ENCODE measurements at places on chromosomes 1 and 21.

DNA sequence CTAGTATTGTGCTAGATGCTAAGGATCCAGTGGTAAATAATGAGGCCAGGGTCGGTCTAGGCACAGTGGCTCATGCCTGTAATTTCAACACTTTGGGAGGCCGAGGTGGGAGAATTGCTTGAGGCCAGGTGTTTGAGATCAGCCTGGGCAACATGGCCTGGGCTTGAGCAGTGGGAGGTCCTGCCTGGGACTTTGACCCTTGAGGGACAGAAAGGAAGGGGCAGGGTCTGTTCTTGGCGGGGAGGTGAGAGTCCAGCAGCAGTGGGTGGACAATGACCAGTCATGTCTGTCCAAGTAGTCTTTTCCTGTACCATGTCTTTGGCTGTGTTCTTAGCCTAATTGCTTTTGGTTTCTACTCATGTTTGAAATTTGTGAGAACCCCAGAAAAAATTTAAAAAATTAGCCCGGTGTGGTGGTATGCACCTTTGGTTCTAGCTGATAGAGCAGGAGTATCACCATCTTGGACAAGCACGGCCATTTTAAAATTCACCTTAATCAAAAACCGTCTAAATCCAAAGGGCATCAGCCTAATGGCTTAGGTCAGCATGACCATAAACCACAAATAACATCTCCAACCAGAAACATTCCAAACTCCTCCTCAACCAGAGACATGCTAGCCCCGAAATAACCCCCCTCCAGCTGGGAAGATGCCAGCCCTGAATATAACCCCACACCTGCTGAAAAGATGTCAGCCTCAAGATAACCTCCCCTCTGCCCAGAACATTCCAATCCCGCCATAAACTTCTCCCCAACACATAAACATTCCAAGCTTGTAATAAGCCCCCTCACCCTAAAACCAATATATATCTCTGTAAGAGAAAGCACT lies 6.8 kb upstream of the AK2 start:
- DNase-seq = no peak

- no peak for DNase-seq
Measured at GRCh38 chr21:15645830-15646229, 84.0 kb upstream of the USP25 start.

DNA sequence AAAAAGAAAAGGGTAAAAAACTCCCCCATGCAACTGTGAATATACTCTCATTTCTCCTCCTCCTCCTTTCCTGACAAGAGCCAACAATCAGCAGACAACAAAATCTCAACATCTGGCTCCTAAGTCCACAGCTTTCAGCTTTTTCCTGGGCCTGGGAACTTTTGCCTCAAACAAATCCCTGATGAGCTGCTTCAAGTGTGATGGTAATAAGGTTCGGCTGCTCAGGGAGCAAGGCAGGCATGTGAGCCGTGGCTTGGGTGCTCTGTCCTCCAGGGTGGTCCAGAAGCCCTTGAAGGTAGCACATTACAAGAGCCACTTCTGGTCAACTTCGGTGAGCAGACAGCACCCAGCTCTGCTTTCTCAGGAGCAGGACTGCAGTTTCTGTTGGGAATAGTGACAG lies 46.3 kb downstream of the ITPKB start:
- no peak for DNase-seq

GRCh38 chr1:219416598-219417238 lies 196.2 kb downstream of the ZC3H11B start:
- peak; percentile 42 for DNase-seq

GRCh38 chr1:180042988-180043622 lies 88.5 kb downstream of the CEP350 start:
- DNase-seq = no peak

DNA sequence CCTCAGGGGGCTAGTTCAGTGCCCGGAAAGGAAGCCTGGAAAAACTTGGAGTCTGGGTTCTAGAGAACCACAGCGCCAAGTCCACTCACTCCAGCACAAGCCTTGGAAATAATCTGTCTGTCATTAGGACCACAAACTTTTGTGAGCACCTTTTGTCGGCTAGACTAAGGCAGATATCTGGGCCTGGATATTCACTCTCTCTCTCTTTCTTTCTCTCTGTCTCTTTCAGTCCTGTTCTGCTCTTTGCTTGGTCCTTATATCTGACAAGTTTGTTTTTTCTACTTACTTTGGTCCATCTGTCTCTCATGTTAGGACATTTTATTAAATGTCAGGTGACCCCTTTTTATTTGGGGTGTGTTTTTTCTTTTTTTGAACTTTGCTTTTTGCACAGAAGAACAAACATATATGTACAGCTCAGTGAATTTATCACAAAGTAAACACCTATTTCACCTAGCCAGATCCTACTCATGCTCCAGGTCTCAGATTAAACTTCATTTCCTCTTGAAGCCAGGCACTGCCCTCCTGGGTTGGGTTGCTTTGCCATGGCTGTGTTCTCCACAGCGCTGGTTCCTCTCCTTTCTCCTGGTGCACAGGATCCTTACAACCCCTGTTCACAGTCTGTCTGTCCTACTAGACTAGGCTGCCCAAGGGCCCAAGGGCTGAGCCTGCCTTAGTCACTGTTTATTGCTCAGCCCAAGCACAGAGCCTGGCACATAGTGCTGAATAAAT lies 40.8 kb downstream of the TCEANC2 start:
- no peak for DNase-seq

DNA sequence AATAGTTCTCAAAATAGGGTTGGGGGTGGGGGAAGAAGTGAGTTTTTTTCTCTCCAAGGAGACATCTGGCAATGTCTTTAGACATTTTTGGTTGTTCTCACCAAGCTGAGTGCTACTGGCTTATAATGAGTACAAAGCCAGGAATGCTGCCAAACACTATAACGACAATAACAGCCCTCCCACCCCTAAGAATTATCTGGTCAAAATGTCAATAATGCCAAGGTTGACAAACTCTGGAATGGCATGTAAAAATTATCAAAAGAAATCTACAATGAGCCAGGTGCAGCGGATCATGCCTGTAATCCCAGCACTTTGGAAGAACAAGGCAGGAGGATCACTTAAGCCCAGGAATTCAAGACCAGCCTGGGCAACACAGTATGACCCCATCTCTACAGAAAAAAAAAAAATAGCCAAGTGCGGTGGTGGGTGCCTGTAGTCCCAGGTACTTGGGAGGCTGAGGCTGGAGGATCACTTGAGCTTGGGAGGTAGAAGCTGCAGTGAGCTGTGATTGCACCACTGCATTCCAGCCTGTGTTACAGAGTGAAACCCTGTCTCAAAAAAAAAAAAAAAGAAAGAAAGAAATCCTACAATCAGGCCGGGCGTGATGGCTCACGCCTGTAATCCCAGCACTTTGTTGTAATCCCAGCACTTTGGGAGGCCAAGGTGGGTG lies 2.5 kb downstream of the ATP5PF start:
- DNase-seq = no peak

DNA sequence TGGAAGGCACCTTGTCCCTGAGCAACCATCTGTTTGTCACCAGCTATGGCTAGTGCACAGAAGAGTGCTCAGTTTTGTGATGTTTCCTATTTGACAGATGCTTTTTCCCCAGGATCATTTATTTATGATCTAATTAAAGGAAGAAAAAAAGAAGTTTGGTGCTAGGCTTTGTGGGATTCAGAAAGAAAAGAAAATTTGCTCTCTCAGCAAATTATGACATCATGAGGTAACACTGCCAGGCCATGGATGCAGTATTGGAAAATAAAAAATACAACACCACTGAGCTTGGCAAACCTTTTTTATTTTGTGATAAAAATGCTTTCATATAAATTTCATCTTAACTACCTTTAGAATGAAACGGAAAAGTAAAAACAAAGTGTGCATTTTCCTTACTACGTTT lies 15.5 kb upstream of the ADAM30 start:
- no peak for DNase-seq

GRCh38 chr1:150683914-150684313 lies 13.0 kb downstream of the GOLPH3L start:
- DNase-seq = peak; percentile 25

- no peak for DNase-seq
Measured at GRCh38 chr1:58687516-58687915, 12.3 kb downstream of the MYSM1 start.

GRCh38 chr1:26731233-26731902 lies 35.6 kb downstream of the ARID1A start:
- no peak for DNase-seq

- DNase-seq = no peak
Measured at GRCh38 chr1:92096317-92096716, 16.2 kb downstream of the BTBD8 start.

- DNase-seq = no peak
Measured at GRCh38 chr1:155944444-155944799, 3.0 kb downstream of the RXFP4 start.

GRCh38 chr1:19461220-19461554 lies 24.2 kb downstream of the CAPZB start:
- DNase-seq = no peak

- no peak for DNase-seq
Measured at GRCh38 chr1:166902279-166902678, 26.2 kb upstream of the TADA1 start.

- DNase-seq = no peak
Measured at GRCh38 chr21:44390886-44391285, 37.5 kb downstream of the TRPM2 start.

GRCh38 chr1:6891781-6892579 lies 106.7 kb downstream of the CAMTA1 start:
- no peak for DNase-seq

DNA sequence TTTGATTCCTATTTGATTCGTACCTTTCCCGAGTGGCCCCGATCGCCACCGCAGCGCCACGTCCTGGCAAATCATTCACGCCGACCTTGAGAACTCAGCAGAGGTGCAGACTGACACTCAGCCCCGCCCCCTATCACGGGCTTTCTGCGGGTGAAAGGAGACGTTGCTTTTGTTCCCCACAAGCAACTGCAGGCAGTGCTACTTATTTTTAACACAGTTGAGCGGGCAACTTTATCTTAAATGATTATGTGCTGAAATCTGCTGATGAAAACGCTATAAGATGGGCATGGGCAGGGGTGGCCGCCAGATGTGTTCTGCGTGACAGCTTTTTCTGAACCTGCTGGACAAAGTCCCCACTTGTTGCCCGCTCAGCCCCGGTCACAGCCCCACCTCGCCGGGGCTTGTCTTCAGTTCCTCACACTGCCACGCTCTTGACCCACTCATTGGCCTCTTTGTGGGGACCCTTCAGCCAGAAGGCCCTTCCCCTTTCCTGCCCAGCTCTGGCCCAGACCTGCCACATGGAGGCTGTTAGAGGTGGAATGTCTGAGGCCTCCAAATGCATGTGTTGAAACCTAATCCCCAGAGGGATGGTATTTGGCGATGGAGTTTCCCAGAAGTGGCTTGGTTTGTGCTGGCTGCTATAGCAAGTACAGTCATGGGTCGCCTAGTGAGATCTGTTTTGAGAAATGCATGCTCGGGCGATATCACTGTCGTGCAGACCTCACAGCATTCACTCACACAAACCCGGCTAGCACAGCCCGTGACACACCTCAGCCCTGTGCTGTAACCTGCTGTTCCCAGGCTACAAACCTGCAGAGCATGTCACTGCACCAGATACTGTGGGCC lies 15.7 kb upstream of the PDXK start:
- DNase-seq = peak; percentile 20

- no peak for DNase-seq
Measured at GRCh38 chr21:26127918-26128317, 42.7 kb downstream of the APP start.

- no peak for DNase-seq
Measured at GRCh38 chr1:37995751-37996345, 6.0 kb upstream of the SF3A3 start.

DNA sequence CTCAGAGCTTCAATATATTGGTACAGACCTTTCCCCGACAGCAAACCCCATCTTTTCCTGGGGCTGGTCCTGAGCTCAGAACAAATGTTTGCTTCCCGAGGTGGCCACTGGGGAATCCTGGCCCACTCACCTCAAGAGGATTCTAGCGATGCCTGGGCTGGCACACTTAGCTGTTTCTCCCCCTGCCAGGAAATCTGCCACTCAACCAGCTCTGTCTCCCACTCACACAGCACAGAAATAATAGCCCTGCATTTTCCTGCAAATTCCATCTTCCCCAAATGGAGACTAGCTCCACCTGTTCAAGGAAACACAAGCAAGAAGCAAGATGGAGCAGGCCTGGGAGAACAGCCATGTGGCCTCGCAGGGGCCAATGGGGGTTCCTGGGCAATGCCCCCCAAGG lies 21.1 kb downstream of the KCNN3 start:
- no peak for DNase-seq

DNA sequence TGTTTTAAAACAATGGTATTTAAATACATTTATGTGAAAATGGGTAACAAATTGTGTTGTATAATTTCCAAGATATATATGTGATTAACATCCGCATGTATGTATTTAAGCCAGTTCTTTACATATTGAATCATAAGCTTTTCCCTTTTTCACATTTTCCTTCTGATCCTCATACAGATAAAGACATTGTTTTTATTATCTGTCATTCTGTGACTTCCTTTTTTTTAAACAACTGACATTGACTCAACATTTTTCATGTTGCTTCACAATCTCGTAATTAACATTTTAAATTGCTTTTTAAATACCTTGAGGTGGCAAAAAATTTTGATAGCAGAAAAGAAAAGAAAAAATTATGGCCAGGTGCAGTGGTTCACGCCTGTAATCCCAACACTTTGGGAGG lies 1.4 kb downstream of the STXBP3 start:
- DNase-seq = no peak

GRCh38 chr1:89519779-89520358 lies 4.8 kb upstream of the LRRC8B start:
- peak; percentile 71 for DNase-seq

DNA sequence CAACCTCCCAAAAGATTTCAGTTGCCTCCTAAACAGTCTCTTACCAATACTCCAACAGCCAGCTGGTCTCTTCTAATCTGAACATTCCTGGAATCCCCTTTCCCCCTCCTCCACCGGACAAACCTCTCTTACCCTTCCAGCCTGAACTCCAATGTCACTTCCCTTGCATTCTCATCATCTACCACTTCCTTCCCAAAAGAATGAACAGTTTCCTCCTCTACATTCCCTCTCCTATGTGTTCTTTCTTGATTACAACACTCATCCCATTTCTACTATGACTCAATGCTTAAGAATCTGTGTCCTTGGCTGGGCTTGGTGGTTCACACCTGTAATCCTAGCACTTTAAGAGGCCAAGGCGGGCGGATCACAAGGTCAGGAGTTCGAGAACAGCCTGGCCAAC lies 417.1 kb downstream of the SETD4 start:
- no peak for DNase-seq

DNA sequence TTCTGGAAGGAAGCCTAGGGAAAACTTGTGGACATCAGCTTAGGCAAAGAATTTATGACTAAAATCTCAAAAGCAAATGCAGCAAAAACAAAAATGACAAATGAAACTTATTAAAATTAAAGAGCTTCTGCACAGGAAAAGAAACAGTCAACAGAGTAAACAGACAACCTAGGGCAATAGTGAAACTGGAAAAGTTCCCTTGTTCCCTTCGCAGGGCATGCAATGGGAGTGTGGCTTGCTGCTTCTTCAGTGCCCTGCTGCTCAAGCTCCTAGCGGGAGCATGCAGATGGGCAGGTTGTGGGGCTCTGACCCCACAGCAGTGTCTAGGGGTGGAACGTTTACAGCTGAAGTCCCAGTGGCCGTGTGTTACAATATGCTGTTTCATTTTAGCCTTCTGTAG lies 1797.4 kb downstream of the NCAM2 start:
- DNase-seq = no peak

- no peak for DNase-seq
Measured at GRCh38 chr21:29250636-29251035, 48.1 kb upstream of the BACH1 start.

GRCh38 chr1:11740258-11741192 lies 4.6 kb downstream of the AGTRAP start:
- DNase-seq = peak; percentile 60
